Activated CD4-positive, alpha-beta T cell treated with anti-CD3 and anti-CD28 coated beads for 36 hours (primary cell): ENCODE measurements at places on chromosomes 5 and 9.
A peak's percentile ranks its signal among the peaks of the same experiment; 100 is the strongest.

GRCh38 chr5:73691302-73692080, 65.5 kb downstream of the ARHGEF28 start:
- DNase-seq, result no peak

- DNase-seq, result no peak
Measured at GRCh38 chr5:38515092-38515491, 41.4 kb downstream of the LIFR start.

GRCh38 chr5:60395712-60396329, 304.1 kb downstream of the DEPDC1B start:
- DNase-seq, result no peak

DNA sequence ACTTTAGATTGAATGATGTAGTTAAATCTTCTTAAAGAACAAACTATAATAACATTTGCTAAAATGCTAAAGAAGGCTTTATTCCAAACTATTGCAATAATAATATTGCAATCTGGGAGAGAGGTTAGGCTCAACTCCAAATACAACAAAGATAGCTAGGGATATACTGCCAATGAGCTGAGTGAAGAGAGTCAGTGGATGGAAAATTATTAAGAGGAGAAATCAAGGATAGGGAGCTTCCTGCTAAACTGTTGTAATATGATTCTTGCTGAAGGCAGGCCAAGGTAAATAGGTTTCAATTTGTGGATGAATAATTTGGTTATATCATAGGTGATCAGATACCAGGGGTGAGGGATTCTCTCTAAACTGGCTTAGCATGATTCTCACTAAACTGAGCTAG, 1651.5 kb downstream of the EFNA5 start:
- DNase-seq, result no peak

DNA sequence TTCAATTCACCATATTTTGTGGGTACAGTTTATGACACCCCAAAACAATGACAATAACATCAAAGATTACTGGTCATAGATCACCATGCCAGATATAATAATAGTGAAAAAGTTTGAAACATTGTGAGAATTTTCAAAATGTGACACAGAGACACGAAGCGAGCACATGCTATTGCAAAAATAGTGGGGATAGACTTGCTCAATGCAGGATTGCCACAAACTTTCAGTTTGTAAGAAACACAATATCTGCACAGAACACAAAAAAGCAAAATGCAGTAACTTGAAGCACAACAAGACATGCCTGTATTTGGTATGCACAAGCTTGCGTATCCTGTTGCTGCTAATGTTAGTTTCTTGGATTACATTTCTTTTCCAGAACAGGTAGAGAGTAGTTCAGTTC, 35.8 kb downstream of the ARHGEF28 start:
- DNase-seq, result no peak

DNA sequence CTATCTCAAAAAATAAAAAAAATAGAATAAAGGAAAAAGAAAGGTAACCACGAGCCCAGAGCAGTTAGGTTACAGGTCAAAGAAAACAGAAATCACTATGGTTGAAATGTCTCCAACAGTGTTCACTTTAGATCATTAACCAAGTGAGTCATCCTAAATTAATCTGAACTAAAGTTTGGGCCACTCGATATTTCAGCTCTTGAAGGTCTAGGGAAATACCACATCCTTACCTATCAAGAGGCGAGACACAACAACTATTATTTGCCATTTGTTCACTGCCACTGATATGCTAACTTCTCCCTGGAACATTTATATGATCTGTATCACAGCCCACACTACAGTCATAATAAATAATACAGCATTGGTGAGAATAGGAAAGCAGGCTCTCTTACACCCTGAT, 111.3 kb upstream of the NR5A1 start:
- no peak for DNase-seq

- DNase-seq, result no peak
Measured at GRCh38 chr5:149921597-149921996, 23.0 kb downstream of the PDE6A start.

GRCh38 chr9:95870906-95871305, 4.6 kb upstream of the ERCC6L2 start:
- DNase-seq, result no peak

DNA sequence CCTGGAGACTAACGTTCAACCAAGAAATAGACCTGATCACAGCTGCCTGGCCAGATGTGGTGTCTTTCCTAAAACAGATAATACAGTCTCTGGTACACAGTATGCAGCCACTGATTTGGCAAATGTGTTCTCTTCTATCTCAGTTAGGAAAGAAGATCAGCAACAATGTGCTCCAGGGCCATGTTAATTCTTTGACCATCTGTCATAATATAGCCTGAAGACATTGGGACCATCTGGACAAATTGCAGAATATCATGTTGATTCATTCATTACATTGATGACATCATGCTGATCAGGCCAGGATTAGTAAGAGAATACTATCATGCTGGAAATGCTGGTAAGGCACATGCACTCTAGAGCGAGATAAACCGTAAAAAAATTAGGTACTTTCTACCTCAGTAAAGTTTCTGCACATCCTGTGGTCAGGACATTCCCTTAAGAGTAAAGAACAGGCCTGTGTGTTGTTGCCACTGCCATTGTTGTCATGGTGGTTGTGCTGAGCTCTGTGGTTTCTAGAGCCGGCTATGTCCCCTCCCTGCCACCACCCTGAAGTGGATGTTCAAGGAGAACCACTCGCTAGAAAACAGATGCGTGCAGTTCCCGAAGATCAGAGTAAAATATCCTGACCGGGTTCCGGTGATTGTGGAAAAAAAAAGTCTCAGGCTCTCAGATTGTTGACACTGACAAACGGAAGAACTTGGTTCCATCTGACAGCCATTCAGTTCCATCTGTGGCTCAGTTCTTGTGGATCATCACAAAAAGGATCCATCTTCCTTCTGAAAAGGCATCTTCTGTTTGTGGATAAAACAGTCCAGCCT, 6.4 kb upstream of the JMY start:
- peak; percentile 44 for DNase-seq

DNA sequence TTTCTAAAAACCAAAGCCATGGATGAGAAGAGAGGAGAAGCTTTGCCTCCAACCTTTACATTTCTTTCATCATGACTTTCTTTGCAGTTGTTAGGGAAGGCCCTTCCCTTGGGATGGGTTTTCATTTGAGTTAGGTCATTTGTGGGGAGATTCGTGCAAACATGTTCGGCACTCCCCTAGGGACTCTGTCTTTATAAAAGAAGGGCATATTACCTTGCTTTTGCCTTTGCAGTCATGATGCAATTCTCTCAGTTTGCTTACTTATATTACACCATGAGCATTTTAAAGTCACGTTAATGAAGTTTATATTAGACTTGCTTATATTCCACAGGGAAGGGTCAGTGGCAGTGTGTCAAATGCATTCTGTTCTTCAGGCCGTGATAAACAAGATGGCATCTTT, 289.3 kb upstream of the WWC1 start:
- DNase-seq, result no peak

DNA sequence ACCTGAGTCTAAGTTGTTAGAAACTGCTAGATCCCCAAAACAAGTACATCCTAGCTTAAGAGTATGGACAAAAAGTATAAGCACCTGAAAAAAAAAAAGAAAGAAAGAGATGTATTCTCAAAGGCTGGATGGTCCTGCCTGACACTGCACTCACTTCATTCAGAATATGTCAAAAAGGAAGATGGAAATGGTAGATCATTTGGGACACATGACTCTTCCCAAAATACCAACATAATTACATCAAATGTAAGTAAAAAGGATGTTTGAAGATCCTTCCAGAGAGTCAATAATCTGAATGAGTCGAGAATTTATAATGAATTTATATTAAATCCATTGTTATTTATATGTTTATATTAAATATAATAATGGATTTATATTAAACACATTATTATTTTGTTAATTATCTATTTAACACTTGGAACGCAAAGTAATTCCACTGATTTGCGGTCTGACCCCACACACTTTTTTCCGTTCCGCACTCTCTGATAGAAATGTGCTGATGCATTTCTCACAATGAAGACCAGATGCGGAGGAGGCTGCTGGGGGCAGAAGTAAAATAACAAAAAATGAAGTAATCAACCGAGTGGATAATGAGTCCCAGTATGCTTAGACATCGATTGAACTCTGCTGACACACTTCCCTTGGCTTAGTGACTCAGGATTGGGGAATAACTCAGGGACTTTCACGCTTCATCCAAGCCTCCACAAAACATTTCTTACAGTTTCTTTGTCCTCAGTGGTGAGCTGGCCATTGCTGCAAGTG, 201.2 kb downstream of the ADAMTS12 start:
- no peak for DNase-seq

DNA sequence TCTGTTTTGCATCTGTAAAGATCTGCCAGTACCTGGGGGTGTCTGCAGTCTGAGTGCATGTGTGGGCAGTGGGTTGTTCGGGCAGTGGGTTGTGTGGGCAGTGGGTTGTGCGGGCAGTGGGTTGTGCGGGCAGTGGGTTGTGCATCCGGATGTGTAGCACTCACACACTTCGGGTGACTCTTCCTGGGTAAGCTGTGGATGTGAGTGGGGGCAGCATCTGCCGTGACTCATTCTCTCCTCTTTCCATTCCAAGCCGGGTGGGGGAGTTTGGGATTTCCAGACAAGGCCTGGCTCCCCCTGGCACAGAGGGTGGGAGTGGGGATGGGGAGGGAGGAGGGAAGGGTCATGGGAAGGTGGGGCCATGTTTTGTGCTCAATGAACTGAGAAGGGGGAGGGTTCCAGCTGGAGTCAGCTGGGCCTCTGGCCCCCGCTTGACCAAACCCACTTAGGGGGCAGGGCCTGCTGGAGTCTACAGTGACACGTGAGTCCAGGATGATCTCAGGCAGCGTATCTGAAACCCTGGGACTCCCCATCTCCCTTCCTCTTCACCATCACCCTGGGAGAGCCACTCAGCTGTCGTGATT, 8.3 kb downstream of the CRB2 start:
- DNase-seq, result no peak

GRCh38 chr9:123417289-123418051, 61.5 kb downstream of the CRB2 start:
- DNase-seq, result no peak

GRCh38 chr5:137389042-137389441, 110.1 kb downstream of the SPOCK1 start:
- DNase-seq, result no peak

DNA sequence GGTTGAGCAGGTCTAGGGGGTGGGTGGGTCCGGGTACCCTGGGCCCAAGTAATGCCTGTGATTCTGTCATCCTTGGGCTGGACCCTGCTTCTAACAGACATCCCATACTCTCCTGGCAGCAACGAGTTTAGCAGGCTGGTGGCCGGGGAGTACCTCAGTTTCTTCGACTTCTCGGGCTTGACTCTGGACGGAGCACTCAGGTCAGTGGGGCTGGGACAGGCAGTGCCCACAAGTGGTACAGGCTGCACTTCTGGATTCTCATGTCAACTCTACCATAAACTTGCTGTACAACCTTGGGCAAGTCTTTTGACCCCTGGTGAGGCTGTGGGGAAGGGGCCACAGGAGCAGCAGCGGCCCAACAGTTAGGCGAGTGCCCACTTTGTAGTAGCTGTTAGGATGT, 21.8 kb downstream of the PSD2 start:
- DNase-seq, result no peak

GRCh38 chr5:82095536-82095935, 123.7 kb downstream of the ATG10 start:
- no peak for DNase-seq

DNA sequence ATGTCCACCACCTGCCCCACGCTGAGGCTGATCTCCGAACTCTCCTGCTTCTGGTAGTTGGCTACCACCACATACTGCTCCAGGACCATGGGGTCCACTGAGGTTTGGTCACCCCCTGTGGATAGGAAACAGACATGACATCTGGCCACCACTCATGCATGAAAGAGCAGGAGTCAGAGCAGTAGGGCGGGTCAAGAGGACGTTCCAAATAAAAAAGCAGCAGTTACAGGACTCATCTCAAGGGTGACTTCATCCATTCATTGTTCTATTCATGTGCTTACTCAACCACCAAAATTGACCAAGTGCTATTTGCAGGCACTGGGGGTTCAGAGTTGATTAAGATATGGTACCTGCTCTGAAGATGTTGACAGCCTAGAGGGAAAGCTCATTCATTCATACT, 79.2 kb upstream of the UBTD2 start:
- DNase-seq, result no peak
